Pulmonary artery endothelial cell (primary cell): ENCODE measurements at places on chromosomes 4 and X. TPM values are rescaled to one million over a fixed set of nuclear protein-coding genes. Genes with fewer than 3 reads are reported as not detected.

The CXCR3 gene
- not detected in 2 replicates for total RNA-seq

GRCh38 chr4:184329659-184330400, 112.2 kb upstream of the ENPP6 start:
- DNase-seq: no peak

DNA sequence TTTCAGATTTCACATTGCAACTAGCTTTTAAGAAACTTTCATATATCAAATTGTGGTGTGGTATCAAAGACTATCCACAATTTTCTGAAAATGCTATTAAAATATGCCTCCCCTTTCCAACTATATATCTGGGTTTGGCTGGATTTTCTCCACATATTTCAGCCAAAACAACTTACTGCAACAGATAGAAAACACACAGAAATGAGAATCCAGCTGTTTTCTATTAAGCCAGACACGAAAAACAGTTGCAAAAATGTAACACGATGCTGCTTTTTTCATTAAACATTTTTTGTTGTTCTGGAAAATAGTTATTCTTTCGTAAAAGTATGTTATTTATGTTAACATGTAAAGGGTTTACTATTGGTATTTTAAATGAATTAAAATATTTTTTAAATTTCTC, 33.1 kb downstream of the DCTD start:
- no peak for DNase-seq

DNA sequence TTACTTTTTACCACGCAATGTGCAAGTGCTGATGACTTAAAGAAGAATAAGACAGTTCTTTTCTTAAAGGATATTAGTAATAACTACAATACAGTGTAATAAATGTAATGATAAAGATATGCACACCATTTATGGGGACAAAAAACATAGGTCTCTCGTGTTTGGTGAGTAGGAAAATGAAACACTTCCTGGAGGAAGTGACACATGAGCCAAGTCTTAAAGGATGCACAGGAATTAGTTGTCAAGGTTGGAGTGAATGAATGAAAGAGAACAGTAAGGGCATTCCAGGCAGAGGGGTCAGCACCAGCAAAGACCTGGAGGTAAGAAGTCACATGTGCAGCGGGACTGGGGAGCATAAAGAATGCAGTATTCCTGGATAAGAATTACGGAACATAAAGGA, 112.7 kb downstream of the SH3RF1 start:
- DNase-seq: peak; percentile 60

DNA sequence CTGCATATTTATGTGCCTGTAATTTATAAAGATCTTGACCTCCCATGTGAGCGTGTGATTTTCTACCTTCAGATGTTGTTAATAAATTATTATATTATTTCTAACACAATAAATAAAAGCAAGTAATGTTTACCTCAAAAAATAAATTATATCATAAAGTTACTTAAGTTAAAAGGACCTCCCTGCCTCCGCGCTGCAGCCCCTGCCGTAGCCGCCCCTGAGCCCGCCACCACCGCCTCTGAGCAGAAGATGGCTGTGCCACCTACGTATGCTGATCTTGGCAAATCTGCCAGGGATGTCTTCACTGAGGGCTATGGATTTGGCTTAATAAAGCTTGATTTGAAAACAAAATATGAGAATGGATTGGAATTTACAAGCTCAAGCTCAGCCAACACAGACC, 119.6 kb upstream of the BRWD3 start:
- no peak for DNase-seq

DNA sequence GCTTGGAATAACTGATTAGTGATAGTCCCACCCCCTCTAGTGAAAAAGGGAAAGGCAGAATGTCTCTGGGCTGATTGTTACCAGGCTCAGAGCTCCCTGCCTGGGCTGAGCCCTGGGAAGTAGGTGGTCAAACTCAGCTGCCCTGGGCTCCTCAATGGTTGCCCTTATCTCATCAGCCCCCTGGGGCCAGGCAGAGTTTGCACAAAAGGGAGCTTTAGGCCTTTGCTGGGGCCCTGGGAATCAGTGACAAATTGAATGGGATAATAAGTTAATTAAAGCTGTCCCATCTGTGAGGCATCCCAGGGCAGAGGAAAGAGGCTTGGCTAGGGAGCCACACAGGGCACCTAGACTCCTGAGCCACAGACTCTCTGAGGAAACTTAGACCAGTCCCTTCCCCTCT, 89.0 kb downstream of the EFNB1 start:
- DNase-seq: no peak

DNA sequence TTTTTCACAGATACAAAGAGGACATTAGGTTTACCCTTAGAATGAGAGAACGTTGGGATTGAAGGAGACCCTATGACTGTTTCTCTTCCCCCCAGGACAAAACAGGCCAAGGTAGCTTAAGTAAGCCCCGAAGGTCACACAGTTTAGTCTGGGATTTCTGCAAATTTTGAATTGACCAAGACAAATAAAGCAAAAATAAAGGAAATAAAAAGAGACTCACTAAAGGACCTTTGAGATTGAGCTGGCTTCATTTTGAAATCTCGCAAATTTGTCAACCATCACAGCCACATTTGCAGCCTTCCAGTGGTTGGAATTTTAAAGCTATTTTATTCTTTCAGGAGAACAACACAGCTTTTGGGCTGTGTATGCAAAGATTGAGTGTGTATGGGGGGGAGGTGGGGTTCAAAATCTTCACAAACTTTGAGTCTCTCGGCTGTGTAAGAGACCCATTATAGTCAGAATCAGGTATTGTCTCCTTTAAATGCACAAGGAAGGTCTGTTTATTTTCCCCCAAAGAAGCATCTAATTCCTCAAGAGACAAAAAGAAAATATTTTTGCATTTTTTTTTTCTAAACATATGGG, 4.2 kb downstream of the TMSB4X start:
- DNase-seq: no peak
